Daoy (cell line): ENCODE measurements at places on chromosomes 12 and 14.
A peak's percentile ranks its signal among the peaks of the same experiment; 100 is the strongest.

DNA sequence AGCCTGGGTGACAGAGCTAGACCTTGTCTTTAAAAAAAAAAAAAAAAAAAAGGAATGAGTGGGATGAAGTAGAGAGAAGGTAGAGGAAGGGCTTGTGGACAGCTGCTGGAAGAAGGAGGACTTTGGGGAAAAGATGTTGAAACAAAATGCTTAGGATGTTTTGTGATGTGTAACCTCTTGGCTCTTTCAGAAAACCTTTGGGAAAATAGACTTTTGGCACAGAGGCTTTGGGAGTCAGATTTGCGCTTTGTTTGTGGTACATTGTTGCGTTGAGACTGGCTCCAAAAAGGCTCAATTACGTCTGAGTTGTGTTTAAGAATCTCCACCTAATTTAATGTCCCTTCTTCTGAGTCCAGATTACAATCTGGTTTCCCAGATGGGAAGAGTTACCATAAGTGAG is 32.9 kb upstream of the SPTLC2 start:
- no peak for DNase-seq

DNA sequence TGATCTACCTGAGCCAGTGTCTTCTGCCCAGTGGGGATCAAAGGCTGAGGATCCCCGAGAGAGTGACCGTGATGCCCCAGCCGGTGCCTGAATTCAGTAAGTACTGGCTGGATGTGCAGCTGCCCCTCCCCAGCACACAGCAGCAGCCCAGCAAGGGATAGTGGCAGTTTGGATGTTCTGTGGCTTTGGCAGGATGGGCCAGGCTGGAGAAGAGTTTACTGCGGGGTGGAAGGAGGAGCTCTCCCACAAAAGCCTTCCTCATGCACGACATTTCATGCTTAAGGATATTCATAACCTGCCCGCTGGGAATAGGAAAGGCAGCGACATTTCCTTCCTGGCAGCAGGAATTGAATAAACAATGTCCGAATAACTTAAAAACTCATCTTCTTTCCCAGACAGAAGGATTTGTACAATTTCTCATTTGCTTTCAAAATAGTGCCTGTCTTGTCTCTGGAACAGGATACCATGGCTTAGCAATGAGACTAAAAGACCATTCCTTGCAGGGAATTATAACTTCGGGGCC is 135.6 kb upstream of the PRMT8 start:
- DNase-seq = no peak

GRCh38 chr12:28191051-28192048 is 1.1 kb downstream of the CCDC91 start:
- peak; percentile 81 for DNase-seq

DNA sequence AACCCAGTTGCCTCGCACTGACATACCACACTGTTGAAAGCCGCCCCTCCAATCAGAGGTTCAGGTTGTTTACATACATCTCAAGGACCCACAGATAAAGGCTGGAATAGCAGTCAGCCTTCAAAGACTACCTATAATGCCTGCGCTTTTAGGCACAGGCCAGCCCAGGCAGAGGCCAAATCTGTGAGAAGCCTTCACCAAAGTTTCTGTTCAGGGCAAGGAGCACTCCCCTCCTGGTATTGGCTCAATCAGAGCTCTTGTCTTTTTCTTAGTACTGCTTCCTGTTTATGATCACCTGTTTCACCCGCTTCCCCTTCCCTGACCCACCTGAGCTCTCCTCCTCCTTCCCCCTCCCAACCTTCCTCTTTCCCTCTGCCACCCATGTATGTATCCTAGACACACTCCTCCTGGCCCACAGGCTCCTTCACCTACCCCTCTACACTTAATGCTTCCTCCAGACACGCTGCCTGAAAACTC is 34.8 kb downstream of the DUSP16 start:
- DNase-seq = no peak
